ENCODE measurements at places on chromosomes 16 and 17.

GRCh38 chr17:43696891-43697290, 35.2 kb upstream of the MEOX1 start:
- no peak for DNase-seq

GRCh38 chr16:72474501-72475123, 302.7 kb upstream of the PMFBP1 start:
- DNase-seq, result no peak

DNA sequence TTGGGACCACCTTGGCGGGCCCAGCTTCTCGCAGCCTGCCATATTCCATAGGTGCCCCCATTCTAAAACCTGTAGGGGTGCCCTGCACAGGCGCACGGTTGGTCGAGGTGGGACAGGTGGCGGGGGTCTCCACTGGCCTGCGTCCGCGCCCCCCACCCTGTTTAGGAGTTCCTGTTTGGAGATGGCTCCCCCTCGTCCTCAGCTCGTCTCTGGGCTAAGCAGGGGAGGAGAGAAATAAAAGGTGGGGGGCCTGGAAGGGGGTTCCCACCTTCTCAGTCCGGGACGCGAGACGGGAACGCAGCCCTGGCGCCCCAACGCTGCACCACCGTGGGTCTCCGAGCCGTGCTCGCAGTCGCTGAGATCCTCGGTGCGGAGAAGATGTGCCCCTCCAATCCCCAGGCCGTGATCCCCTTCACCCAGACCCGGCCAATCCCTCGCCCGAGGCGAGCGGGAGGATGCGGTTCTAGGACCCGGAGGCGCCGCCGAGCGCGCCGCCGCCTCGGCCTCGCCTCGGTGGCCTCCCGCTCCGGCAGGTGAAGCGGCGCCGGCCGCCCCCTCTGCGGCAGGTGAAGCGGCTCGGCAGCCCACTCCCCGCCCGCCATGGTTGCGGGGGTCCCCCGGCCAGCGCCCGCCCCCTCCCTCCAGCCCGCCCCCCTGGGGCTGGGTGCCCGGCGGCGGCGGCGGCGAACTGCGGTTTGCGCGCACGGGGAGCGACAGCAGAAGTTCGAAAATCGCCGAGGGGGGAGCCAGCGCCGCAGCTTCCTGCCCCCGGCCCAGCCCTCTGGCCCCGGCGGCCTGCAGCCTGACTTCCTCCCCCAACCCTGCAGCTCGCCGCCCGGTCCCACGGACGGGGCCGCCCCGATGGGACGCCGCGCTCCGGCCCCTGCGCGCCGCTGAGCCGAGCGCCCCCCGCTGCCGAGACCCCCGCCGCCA, at the start of gene FMNL1:
FMNL1 (plus strand) TSS at position 805 of the 933 bp plus-strand sequence. CDS start 240 bp downstream, outside the sequence.
- DNase-seq, result peak; percentile 59

DNA sequence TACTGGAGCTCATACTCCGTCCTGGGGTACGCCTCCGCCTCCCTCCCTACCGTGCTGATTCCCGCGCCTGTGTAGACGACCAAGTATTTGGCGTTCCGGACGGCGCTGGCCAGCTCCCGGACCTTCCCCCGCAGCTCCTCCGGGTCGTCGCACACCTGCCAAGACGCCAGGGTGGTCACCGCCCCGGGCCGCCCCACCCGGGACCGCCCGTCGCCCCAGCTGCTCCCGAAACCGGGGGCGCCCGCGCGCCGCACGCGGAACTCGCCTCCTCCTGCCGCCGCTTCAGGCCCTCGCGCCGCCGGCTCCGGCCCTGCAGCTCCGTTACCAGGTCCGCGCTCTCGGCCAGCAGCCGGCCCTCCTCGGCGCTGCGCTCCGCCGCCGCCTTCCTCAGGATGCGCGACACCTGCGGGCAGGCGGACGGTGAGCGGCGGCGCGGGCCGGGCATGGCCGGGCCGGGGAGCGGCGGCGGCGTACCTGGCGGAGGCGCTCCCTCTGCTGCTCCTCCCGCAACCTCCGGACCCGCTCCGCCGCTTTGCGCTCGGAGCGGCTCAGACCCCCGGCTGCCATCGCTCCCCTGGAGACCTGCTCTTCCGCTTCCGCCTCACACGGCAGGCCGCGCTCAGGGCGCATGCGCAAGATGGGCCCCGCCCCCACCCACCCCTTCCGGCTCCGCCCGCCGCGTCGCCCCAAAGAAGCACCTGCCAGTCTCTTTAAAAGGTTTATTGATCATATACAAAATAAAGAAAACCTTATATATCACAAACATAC, at the start of gene SIRT7:
SIRT7 (minus strand) TSS at position 612 of the 768 bp plus-strand sequence; CDS start at position 567, 45 bp downstream.
- DNase-seq, result peak; percentile 76

GRCh38 chr17:40883626-40884334, 1.3 kb downstream of the KRT20 start:
- DNase-seq, result no peak

DNA sequence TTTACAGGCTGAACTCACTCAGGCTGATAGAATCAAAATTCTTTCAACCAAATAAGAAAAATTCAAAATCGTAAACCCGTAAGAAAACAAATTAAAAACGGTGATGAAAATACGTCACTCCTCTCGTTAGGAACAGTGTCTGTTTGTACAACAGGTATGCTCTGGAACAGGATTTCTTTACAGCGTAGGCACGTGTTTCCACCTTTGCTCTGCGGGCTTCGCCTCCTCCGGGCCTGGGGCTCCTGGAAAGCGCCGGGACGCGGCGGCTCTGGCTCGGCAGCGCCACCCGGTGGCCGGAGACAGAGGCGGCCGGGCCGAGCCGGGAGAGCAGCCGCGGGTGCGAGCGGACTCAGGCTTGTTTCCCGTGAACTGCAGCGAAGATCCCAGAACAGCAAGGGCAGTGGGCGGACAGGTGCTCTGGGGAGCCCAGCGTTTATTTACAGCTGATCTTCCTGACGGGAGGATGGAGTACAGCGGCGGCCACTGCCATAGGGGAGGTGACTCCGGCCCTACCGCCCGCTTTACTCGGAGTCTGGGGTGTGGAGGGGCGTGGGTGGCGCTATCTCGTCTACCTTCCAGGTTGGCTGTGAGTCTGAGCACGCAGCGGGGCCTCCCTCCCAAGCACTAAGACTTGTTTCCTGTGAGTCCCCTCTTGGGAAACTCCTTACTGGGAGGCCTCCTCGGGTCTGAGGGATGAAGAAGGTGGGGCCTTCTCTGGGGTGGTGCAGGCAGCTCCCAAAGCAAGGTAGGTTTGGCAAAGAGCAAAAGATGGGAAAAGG, 40.5 kb upstream of the ATP2A3 start:
- DNase-seq, result no peak

GRCh38 chr17:76272541-76273444, 7.6 kb downstream of the UBALD2 start:
- no peak for DNase-seq

DNA sequence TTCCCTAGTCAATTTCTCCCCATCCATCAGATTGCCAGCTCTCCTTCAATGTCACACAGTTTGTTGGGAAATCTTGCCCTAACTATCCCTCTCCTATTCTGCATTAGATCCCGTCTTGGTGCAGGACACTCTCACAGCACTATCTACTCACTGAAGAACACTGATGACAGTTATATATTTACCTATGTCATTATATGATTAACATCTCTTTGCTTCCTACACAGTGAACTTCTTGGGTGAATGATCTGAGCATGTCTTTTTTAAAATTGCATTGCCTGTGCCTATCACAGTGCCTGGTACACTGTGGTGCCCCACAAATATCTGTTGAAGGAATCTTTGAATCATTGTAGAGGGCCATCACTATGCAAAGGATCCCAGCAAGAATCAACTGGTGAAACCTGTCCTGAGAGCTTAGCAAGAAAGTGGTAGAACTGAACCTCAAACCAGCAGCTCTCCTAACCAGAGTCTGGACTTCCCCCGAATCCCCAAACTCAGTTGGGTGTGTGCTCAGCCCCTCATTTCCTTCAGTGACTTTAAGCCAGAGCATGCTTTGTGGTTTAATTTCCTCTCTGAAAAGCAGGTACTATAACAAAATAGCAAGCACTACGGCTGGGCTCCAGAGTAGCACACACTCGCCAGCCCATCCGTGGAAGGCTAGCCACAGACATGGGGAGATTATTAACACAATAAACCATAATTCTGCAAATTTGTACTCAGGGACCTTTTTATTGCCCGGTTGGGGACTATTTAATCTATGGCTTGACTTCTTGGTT, 680.7 kb upstream of the SALL1 start:
- no peak for DNase-seq

DNA sequence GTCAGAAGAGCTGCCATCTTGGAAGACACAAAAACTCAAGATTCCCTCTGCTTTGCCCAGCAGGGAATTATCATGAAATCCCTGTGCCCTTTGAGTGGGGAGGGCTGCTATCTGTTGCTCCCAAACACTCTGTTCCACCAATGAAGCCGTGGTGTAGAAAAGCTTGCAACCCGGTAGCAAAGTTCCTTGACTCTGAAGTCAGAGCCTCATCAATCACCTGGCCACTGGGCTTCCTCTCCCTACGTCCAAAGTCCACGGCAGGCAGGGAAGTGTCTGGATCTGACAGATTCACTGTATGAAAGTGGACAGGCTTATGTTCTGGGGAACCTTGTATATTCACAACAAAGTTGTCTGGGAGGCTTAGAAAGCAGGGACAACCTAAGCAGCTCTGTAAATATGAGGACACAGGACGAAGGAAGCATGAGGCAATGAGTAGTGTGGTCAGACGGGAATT, 343.3 kb downstream of the SLC39A11 start:
- no peak for DNase-seq

DNA sequence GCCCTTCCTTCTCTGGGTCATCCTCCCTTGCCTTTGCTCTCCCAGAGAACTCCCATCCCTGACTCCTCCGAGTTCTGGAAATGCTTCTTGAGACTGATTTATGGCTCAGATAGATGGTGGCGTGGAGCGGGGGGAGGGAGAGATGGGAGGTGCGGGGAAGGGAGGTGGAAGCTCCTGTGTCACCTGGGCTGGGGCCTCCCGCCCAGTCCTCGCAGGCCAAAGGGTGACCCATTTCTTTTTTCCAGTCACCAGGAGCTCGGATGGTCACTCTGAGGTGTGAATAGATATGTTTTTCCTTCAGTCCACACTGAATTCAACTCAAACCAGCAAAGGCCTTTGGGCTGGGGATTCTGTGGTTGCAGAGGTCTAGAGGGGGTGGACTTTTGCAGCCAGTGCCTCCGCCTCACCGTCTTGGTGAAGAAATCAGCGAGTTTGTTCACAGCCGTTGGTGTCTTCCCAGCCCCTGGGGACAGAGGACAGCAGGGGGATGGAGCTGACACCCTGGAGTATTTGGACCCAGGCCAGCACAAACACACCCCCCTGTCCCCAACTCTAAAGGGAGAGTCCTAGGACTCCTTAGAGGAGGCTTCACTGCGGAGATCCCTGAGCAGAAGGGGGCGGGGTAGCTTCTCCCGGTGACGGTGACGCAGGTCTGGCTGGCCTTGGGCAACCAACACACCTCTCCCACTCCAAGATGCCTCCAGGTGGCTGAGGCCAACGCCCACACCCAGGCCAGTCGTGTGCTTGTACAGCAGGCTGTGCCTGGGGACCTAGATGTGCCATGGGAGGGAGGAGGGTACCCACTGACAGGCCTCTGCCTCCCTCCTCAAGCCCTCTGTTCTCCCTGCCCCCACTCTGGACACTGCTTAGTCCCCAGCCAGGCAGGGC, 80.6 kb downstream of the AMFR start:
- DNase-seq, result no peak

DNA sequence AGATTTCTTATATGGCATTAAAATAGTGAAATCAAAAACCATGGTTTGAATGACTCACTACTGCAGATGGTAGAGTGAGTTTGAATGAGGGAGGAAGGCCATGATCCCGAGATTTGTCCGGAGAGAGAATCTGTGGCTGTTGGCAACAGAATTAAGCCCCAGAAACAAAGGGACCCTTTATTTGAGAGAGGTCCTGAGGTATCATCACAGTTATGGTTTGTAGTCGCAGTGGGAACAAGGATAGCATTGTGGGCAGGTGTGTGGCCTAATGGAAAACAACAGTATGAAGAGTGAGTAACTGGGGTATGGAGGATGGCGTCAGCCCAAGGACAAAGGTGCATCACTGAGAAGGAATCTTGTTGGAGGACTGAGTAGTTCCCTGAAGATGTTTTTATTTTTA, 8.5 kb upstream of the ZFP3 start:
- DNase-seq, result no peak

GRCh38 chr16:69651217-69651616, 75.1 kb downstream of the NQO1 start:
- no peak for DNase-seq

DNA sequence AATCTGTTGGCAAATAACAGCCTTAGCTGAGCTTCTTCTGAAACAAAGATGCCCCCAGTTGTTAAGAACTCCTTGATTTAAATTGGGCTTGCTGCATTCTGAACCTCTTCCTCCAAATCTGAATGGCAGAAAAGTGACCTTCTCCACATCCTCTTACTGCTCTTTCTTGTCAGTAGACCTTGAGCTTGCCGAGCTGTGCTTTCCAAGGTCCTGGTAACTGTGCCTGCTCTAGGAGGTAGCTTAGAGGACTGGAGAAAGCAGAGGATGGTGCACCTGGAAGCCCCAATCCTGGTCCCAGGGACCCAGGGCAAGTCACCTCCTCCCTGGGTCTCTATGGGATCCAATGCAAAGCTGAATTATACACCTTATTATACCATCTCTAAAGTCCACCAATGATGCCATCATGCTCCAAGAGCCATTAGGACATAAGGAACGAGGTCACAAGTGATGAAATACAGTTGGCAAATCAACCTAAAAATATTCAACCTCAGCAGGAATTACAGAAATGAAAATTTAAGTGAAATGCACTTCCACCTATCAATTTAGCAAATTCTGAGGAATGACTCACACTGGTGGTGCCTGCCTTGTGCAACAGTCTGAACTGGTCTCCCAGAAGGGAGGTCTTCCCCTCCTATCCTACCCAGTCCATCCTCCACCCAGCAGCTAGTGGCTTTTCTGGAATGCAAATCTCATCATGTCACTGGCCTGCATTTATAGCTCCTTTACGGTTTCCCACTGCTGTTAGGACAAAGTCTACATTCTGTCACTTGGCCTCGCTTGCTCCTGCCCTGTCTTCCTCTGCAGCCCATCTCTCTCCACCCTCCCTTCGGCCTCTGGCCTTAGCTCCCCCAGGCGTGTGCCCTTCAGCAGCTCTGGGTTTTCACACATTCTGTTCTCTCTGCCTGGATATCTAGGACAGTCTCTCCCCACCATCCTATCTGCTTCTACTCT, 36.6 kb downstream of the TOM1L2 start:
- DNase-seq, result no peak

DNA sequence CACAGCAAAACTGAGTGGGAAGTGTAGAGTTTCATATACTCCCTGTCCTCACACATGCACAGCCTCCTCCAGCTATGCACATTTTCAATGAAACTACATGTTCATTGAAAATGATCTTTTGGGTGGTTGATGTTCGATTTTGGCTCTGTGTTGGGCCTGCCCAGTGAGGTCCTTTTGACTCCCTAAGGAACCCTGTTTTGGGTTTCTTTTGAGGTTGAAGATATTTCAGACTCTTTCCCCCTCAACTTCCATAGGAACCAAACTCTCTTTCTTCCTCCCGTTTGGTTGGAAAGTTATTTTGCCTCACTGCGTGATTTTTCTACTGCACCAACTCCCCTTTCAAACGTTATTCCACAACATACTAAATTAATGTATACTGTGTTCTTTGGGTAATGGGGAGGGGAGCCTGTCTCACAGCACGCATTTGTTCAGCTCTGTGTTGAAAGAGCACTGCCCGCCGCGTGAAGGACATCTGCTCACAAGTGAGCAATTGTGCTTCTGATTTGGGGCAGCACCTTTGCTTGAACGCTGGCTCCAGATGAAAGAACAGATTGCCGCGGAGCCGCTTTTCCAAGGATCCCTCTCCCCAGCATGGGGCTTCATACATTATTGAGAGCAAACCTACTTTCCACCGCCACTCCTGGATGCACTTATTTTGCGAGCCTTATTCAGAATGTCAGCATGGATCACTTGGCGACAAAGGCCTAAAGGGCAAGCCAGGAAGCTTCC, 385.9 kb downstream of the WWOX start:
- no peak for DNase-seq

GRCh38 chr17:59284317-59284716, 47.1 kb upstream of the YPEL2 start:
- no peak for DNase-seq
